ENCODE measurements at places on chromosomes 2 and 18. TPM values are rescaled to one million over a fixed set of nuclear protein-coding genes. Genes with fewer than 3 reads are reported as not detected.

DNA sequence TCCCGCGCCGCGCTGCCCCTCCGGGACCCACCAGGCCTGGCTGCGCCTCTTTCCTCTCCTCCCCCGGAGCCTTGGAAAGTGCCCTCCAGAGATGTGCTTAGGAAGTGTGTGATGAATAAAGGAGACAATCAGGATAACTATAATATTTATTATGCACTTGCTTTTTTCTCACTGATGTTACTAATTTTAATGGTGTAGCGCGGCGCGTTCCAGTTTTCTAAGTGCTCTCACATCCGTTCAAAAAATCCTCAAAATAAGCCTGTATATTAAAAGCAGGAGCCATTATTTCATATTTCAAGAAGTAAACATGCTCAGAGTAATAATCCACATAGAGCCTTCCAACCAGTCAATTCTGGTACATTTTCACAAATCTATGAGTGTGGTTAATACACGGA is 941 bp upstream of the MPPE1 start:
- peaks cover 16% of the 10 kb centered on the region for H3K4me1 ChIP-seq
- H3K4me3 ChIP-seq: peak overlapping the region; percentile 67
- no peaks in the 10 kb centered on the region for H3K27me3 ChIP-seq
- peak overlapping the region; percentile 97 for H3K27ac ChIP-seq

DNA sequence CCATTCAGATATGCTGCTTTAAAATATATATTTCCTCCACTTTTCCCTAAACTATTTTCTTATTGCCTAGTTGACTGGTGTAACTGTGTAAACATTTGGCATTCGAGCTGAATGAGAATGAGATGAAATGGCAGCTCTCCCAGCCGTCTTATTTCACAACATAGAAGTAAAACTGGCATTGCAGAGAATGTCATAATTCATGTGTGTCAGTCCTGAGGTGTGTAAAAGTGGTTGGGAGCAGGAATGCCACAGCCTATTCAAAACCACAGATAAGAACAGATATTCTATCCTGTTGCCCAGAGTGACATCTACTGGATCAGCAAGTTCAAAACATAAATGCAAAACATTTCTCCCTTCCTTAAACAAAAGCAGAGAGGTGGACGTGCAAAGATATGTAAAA is 565.5 kb upstream of the CHAC2 start:
- H3K4me1 ChIP-seq: no peaks in the 10 kb centered on the region
- no peak overlapping the region for H3K27ac ChIP-seq
- no peak for DNase-seq
- no peak overlapping the region for H3K4me3 ChIP-seq

GRCh38 chr2:135299165-135299564 is 231.9 kb downstream of the ZRANB3 start:
- no peaks in the 10 kb centered on the region for H3K27me3 ChIP-seq
- no peak overlapping the region for H3K4me3 ChIP-seq
- no peak for DNase-seq
- H3K4me1 ChIP-seq: no peaks in the 10 kb centered on the region

DNA sequence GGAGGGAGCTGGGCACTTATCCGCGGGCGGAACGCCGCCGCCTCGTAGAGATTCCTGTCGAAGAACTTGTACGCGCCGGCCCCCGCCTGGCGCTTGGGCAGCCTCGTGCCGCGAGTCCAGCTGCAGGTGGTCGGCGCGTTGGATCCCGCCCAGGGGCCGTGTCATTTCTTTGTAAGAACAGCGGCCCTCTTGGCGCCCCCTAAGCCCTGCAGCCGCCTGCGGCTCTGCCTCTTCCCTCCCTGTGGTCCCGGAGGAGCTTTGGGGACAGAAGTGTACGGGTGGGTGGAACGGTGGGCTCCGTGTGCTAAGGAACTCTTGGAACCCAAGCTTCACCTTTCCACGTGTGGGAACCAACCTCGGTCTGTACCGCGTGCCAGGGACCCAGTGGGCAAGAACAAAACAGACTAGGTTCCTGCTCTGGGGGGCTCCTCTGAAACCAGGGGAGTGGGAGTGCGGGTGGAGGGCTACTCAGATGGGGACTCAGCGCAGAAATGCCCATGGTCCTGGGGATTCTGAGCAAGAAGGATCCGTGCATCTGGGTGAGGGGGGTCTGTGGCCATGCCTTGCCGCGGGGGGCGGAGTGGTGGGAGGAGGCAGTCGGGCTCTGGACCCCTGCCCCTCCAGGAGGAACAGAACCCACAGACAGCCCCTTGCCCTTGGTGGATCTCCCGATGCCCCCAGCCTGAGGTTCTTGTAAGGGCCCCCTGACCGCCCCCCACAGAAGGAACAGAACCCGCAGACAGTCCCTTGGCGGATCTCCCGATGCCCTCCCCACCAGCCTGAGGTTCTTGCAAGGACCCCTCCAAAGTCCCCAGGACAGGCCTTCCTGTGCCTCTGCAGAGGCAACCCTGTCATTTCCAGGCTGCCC is 1.5 kb downstream of the GPC1 start:
- H3K4me3 ChIP-seq: peak overlapping the region; percentile 56
- peaks cover 54% of the 10 kb centered on the region for H3K4me1 ChIP-seq
- no peaks in the 10 kb centered on the region for H3K27me3 ChIP-seq
- peak overlapping the region; percentile 93 for H3K27ac ChIP-seq
- no peaks in the 10 kb centered on the region for H3K36me3 ChIP-seq

ITGA4 gene
- total RNA-seq: 0.47 TPM

Measured in gastrocnemius medialis (tissue), 4 donors.